ENCODE measurements at places on chromosomes 7 and 10. TPM values are rescaled to one million over a fixed set of nuclear protein-coding genes. Genes with fewer than 3 reads are reported as not detected.

Gene TMEM273
- 0.59 TPM for total RNA-seq

DNA sequence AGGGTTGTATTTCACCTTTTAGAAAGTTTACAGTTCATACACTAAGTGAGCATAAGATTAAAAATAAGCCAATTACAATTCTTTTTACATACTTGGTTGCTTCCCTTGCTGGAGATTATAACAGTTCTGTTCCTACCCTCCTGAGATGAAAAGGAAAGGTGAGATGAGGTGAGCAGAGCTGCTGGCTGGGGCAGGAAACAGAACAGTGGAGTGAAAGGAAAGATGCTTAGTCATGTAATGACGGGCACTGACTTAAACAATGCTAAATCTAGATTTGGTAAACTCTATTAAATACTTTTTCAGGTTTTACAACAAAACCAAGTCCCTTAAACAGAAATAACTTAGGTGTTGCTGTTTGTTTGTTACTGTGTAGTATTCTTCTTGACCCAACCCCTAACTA, 19.9 kb upstream of the ZEB1 start:
- DNase-seq = no peak

DNA sequence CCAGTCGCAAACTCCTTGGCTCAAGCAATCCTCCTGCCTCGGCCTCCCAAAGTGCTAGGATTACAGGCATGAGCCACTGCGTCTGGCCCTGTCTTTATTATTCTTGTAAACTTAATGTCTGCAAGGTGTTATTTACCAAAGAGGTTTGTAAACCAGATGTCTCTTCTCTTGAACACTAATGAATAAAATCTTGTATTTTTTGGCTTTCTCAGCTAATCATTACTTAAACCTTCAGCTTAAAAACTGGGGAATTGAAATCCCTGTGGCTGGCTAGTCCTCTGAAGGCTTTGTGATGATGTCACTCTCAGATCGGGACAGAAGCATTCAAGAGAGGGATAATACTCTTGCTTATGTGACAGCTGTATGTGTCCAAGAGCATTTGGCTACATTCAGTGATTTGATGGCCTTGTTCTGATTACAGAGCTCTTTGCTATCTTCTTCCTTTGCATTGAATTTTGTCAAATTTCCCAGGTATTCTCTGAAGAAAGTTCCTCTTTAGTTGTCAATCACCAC, 130.3 kb downstream of the BICC1 start:
- peak; percentile 35 for DNase-seq

DNA sequence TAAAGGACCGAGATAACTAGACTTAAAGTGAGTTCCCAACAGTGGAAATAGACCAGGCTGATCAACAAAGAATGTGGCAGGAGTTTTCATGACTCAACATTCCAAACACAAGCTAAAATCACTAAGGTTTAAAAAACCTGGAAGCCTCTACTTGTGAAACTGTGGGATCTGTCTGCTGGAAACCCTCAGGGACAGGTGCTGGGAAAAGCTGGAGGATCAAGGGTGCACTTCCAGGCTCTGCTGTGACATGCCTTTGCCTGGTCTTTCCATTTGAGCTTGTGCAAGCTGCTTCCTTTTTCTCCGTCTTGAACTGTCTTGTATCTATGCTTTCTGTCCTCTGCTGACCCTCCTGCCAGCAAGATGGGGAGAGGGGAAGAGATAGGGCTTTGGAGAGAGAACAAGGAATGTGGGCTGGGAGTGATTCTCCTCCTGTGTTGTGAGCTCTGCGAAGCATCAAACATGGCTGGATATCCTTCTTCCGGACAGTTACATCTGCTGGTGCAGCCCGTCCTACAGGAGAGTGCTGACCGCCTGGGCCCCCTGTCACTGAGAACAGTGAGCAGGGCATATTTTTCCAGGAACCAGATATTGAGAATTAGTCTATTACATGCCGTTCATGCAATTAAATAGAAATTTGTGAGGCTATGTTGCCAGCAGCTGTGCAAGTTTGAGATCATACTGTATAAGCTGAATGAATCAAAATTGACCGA, 25.5 kb downstream of the ARHGAP22 start:
- DNase-seq = peak; percentile 93

GRCh38 chr10:77355844-77356243, 281.8 kb downstream of the KCNMA1 start:
- peak; percentile 89 for DNase-seq

Gene TRIM74
- not detected for total RNA-seq

GRCh38 chr7:120843109-120843508, 14.8 kb downstream of the TSPAN12 start:
- no peak for DNase-seq
